ENCODE measurements at places on chromosomes 2 and 18.
A peak's percentile ranks its signal among the peaks of the same experiment; 100 is the strongest.

DNA sequence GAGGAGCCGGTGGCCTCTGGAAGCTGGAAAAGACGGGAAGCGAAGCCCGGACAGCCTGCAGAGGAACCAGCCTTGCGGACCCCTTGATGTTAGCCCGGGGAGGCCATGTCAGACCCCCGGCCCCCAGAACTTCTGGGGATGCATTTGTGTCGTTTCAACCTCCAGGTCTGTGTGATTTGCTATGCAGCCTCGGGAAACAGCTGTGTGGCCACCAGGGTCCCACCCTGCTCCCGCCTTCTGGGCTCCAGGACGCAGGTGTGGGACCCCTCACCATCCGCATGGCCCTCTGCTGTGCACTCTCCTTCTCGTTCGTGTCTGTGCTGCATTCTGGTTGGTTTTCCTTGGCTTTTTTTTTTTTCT is 13.3 kb downstream of the NEU4 start:
- DNase-seq = no peak

- no peak for DNase-seq
These were observed 2.9 kb downstream of the ALS2 start for GRCh38 chr2:201777869-201778268.

- DNase-seq = no peak
These were observed 18.7 kb downstream of the FHOD3 start for GRCh38 chr18:36316246-36316645.

DNA sequence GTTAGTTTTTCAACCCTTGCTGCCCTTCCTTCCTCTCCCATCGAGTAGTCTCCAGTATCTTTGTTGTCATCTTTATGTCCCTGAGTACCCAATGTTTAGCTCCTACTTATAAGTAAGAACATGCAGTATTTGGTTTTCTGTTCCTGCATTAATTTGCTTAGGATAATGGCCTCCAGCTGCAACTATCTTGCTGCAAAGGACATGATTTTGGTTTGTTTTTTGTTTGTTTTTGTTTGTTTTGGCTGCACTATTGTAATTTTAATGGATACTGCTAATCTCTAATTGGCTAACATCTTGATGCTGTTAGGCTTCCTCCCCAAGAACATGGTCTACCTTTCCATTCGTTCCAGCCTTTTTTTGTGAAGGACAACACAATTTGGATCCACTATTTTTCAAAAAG is 31.2 kb upstream of the HNRNPLL start:
- DNase-seq = no peak

- DNase-seq = no peak
These were observed 208.6 kb downstream of the PARD3B start for GRCh38 chr2:204753841-204754240.

DNA sequence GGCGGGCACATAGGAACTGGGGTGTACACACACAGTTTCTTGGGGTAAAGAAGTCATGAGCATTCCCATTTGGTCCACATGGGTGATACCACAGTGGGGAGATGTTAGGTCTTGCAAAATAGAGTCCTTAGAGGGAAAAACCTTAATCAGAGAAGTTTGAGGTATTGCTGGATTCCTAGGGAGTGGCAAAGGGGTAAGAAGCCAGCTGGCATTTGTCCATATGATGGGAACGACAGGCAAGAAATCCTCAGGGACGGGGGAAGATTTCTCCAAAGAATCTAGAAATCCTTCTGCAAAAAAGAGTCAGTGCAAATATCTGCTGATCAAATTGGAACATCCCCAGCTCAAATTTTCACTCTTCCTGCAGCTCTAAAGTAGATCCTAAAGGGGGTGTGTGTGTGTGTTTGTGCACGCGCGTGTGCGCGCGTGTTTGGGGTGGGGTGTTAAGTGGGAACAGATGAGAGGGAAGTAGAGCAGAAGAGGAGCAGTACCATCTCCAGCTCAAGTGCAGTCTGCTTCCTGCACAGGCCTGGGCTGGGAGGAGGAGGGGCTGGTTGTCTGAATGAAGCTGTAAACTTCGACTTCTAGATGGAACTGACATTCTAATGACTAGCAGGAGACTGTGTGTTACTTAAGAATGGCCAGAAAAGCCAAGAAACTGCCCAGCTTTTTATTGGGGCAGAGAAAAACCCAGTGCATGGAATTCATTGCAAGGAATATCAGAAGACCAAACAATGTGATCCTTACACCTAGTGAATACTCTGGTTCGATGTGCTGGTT is 168.0 kb downstream of the SPP2 start:
- DNase-seq = no peak

DNA sequence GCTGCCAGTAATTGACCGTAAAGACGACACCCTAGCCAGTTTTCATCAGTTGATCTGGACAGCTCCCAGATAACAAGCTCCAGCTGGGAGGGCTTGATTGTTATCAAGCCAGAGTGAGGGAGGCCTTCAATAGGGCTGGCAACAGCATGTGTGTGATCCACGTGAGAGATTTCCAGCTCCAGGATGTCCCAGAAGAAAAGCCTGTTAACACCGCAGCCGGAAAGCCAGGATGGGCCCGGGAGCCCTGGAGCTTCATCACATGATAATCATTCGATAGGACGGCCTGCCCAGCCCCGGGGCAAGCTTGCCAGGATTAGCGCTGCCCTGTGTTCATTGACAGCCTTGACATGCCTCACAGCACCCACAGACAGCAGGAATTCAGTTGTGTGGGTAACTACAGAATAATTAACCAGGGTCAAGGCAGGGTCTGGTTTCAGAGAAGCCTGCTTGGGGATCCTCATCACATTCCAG is 182.5 kb downstream of the C1D start:
- DNase-seq = no peak

DNA sequence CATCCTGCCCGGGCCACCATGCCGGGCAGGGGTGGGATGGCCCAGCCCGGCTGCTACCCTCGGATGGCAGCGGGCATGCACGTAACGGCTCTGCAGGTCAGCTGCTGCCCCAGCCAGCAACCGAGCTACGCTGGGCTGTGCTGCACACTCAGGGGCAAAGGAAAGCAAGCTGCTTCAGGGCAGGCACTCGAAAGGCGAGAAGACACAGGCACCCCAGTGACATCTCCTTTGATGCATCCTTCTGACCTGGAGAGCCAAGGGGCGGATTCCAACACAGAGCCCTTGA is 8.8 kb downstream of the HDAC4 start:
- DNase-seq = no peak

- no peak for DNase-seq
These were observed 181.9 kb downstream of the MEMO1 start for GRCh38 chr2:31828891-31829290.

GRCh38 chr2:96463119-96463518 is 42.0 kb downstream of the NEURL3 start:
- no peak for DNase-seq

DNA sequence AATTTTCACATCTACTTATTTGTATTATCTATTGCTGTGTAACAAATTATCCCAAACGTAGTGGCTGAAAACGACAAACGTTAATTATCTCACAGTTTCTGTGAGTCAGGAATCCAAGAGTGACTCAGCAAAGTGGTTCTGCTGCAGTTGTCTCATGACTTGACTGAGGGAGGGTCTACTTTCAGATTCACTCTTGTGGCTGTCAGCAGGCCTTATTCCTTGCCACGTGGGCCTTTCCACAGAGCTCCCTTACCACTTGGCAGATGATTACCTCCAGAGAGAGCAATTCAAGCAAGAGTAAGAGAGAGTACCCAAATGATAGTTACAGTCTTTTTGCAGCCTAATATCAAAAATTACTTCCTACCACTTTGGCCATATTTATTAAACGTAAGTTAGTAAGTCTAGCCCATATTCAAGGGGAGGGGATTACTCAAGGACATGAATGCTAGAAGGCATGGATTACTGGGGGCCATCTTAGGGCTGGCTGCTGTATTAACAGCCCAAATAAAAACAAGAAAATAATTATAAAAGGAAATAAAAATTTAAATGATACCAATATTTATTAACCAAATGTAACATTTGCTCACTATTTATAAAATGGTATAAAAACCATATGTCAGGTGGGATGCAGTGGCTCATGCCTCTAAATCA is 48.7 kb upstream of the NBEAL1 start:
- DNase-seq = peak; percentile 89

- no peak for DNase-seq
These were observed 667 bp downstream of the GFPT1 start for GRCh38 chr2:69386360-69386759.

DNA sequence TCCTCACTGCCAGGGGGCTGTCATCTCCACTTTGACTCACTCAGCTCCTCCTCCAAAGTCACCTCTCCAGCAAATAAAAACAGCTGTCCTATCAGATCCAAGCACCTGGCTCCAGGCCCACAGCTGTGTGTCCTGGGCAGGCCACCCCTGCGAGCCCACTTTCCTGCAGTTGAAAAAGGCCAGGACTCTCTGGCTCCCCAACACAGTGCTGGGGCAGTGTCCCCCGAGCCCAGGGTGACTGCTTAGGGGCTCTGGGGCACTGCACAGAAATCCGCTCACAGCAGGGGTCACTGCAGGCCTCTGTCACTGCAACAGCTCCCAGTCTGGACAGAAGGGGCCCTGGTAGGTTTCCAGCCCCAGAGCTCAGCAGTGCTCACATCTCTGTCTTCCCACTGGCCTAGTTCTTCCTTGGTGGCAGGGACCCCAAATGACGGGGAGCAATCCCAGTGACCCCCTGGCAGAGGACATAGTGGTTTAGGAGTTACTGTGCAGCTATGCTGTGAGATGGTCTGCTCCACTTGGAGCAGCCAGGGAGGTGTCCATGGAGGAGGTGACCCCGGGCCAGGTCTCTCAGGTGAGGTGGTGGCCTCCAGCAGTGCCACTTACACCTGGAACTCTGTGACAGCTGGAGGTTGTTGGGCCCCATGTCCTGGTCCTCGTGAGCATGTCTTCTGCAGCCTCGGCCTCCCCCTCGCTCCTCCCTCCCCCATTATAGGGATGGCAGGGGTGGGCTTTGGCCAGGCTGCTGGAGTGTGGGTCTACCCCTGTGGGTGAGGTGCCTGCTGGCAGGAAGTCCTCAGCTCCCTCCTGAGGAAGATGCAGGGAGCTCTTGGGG is 35.5 kb downstream of the HS6ST1 start:
- no peak for DNase-seq

- no peak for DNase-seq
These were observed 110.0 kb downstream of the ALK start for GRCh38 chr2:29811378-29811777.

DNA sequence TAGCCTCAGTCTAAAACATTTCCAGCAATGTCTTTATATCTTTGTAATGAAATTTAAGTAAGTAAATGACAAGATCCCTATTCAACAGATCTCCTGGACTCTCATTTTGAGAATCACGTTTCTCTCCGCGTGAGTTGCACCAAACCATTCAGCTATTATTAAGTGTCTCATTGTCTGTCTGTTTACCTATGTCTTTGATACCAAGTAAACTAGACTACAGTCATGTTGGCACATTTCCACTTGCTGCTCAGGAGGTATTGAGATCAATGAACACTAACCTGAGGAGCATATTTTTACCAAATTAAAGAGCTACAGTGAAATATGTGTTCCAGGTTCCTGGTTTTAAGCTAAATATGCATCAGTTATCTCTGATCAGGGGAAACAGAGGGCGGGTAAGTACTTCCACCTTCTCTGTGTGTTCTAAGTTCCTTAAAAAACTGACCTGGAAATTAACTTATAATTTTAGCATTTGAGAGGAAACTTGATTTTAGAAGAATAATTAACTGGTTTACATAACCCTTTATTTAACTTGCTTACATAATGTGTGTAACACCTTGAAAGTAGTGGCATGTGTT is 125.8 kb downstream of the OSBPL6 start:
- DNase-seq = no peak

DNA sequence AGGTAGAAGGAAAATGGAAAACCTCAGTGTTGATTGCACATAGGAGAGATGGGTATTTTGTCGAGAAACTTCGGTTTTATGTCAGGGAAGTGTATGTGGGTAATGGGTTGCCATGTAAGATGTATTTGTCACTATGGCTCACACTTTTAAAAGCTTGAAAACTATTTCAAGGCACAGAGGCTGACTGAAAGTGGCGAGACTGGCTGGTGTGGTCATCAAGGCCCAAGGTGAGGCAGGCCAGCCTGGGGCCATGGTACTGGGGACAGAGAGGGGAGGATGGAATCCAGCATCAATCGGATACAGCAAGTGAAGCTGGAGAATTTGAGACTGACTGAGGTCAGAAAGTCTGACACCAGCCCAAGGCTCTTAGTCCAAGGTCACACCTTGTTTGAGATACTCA is 77.2 kb upstream of the MCFD2 start:
- DNase-seq = no peak

GRCh38 chr18:57052173-57052572 is 94.7 kb upstream of the BOD1L2 start:
- DNase-seq = no peak

GRCh38 chr2:197919487-197919886 is 115.1 kb downstream of the PLCL1 start:
- DNase-seq = no peak

- DNase-seq = no peak
These were observed 9.6 kb downstream of the CNGA3 start for GRCh38 chr2:98355881-98356280.

DNA sequence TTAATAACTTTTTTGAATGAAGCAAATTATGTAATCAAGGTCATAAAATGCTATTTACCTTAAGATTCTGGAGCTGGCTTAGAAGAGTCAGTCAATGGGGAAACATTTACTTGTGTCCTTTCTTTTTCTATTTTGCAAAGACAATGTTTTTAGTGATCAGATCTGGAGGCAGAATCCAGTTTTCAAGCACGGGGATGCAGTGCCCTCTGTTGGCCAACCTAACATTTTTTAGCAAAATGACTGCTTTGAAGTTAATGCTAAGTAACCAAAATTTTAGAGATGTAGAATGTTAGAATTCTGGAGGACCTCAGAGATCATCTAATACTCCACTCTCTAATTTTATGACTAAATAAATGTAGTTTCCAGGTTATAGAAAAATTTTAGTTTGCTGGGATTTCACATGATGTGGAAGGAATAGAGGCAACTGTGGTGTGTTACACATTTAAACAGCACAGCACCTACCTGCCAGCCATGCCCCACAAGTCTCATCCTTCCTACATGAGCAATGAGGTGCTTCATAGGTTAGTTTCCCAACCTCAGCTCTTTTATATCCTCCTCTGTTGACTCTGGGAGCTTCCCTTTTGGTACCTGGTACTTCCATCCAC is 23.6 kb upstream of the SLC9A4 start:
- peak; percentile 70 for DNase-seq

DNA sequence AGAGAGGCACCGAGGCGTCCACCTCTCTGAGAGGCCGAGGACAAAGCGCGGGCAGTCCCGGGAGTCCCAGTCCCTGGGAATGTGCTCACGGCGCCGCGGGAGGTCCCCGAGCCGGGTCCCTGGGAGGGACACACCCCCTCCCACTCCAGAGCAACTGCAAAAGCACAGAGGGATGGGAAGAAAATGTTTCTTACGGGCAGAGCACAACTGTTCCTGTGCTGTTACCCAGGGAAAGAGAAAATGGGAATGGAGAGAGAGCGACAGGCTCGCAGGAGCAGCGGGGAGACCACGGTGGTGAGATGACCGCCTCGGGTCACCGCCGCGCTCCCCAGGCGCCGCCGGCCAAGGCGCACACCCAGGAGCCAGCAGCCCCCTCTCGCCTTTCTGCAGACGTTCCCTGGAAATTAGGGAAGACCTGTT is 1.2 kb upstream of the BCL11A start:
- no peak for DNase-seq

DNA sequence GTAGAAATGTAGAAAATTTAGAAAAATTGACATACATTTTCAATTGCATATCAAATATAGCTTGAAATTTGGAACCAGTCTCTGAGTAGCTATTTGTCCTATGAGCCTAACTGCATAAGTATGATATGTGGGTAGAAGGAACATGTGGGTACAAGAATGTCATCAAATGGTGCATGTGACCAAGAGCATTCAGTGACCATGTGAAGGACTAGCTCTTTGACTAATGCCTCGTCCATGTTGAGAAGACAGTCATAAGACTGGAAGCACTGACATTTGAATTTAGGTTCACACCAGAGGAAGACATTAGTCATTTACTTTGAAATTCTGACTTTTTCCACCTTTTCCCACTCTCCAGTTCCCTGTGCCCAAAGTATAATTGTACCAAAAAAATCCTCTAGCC is 12.6 kb downstream of the MRPL44 start:
- DNase-seq = no peak
